ENCODE measurements at places on chromosomes 13 and 19. TPM values are rescaled to one million over a fixed set of nuclear protein-coding genes. Genes with fewer than 3 reads are reported as not detected.

- no peak for DNase-seq
Measured at GRCh38 chr19:34990578-34991192, 9.4 kb upstream of the GRAMD1A start.

GRCh38 chr19:44722131-44723121 is 23.5 kb downstream of the CEACAM16 start:
- no peak for DNase-seq

DNA sequence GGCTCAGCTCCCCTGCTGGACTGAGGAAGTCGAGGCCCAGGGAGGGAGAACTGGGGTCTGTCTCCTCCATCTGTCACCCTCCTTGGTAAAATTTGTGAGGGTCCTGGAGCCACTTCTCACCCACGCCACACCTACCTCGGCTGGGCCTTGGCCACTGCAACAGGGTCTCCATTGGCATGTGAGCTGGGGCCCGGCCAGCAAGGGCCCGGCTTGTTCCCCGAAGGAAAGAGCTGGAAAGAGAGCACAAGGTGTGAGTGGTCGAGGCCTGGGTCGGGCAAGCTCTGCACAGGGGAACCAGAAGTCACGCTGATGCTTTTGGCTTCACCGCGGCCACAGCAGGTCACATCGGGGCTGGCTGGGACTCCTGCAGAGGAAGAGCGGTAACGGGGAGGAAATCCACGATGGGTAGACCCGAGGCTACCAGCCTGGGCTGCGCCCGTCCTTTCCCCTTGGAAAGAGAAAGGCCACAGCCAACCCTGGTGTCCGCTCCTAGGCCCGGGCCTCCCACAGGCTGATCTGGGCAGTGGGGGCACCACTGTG is 9.0 kb downstream of the NANOS3 start:
- DNase-seq, result no peak

DNA sequence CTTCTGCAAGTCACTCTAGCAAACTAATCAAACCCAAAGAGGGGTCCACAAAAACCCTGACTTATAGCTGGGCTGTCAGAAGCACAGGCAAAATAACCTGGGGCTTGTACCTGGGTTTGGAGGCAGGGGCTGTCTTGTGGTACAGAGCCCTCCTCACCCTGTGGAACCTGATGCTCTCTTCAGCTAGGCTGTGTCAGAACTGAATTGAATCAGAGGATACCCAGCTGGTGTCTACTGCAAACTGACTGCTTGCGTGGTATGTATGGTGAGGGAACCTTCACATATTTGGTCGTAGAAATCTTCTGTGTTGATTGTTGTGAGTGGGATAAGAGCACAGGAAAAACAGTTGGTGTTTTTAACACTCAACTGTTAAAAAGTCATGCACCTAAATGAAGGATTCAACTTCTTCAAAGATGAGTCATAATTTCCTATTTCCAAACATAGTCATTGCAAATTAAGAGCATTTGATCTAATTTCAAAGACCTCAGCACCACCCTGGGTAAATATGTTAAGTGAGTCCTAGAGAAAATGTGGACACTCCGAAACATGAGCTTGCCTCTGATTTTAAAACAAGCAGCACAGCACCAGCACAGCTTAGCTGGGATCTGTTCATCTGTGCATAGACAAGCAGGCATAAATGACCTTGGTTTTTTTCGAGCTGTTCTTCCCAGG is 840.2 kb downstream of the UQCRFS1 start:
- DNase-seq, result no peak

DNA sequence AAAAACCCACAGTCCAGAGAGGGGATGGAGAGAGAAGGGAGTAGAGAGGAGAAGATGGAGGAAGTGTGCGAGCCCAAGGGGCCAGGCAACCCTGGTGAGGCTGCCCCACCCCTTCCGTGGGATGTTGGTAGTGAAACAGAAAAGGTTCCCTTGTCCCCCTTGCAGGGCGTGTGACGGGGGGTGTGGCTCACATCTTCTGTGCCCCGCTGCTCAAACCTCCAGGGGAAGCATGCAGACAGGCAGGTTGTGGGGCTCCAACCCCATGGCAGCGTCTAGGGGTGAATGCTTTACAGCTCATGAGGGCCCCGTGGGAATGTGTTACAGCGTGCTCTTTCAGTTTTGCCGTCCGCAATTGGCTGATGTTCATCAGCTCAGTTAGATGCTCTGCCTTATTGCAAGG is 14.7 kb upstream of the EVI5L start:
- DNase-seq, result no peak

Gene C19orf38
- total RNA-seq, result not detected

Gene CD209
- not detected for total RNA-seq

DNA sequence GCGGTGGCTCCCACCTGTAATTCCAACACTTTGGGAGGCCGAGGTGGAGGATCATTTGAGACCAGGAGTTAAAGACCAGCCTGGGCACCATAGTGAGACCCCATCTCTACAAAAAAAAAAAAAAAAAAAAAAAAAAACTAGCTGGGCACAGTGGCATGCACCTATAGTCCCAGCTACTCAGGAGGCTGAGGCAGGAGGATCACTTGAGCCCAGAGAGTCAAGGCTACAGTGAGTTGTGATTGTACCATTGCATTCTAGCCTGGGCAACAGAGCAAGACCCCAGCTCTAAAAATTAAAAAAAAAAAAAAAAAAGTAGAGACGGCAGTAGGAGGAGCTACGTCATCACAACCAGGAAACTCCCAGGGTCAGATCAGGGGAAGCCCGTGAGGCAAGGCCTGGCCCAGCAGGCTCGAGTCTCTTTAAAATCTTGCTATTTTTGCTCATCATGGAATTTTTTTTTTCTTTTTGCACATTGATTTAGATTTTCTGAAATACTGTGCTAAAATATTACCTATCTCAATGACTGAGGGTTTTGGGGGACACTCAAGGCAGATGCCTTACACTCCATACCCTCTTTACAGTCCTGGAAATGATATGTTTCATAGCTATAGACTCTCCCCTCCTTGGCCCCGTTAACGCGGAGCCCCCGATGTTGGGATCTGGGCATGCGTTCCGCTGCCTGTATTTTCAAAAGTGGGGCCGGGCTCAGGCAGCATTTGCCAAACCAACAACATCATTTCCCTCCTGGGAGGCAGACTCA is 44.4 kb upstream of the USE1 start:
- DNase-seq, result no peak

DNA sequence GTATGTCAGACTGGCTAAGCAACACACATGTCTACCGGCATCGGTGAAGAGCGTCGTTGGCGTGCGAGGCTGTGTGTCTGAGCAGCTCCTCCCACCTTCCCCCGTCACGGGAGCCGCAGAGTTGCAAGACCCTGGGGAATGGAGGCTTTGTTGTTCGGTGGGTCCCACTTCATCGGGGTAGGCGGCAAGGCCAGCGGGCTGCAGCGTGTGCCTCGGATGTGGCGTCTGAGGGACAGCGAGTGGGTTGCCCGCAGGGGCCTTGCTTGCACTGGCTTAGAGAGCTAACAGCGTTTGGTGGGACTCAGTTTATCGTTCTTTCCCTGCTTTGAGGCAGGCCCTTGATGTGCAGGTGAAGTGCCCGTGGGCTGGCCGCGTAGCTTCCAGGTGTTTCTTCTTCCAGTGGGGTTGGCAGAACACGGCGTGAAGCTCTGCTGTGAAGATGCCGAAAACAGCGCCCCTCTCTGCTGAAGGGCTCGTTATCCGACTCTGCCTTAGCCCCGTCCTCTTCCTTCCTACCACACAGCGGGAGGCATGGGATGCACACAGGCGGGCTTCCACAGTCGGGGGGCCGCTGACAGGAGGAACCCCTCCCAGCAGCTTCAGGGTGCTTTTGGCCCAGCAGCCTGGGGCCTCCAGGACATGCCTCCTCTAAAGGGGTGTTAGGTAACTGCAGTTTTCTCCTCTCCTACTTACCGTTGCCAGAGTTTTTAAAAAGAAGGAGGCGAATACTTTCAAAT is 85.2 kb downstream of the ATP11A start:
- no peak for DNase-seq

GRCh38 chr13:53017433-53017970 is 11.1 kb upstream of the OLFM4 start:
- no peak for DNase-seq

Gene AMH
- total RNA-seq, result 7.2 TPM

DNA sequence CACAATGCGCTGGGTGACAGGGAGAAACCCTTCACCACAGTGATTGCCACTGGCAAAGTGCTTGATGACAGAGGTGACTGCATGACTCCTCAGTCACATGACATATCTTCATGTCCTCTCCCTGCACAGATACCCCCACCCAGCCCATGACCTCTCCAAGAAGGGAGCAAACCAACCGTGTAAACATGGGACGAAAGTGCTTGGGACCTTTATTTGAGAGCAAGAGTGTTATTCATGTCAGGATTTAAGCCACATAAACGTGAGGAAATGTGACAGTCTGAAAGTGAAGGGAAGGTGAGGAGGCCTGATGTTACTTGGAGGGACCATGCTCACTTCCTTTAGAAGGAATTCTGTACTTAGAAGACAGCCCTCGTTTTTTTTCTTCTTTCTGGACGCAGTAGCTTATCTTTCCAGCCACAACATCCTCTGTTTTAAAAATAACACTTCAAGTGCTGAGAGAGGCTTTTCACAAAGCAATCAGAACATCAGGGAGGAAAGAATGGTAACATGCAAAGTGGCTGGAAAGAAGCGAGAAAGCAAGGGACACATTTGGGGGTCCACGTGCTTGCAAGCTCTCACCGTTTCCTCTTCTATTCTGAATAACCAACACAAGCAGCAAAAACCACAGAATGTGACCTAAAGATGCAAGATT is 35.6 kb downstream of the EPS15L1 start:
- DNase-seq, result no peak

DNA sequence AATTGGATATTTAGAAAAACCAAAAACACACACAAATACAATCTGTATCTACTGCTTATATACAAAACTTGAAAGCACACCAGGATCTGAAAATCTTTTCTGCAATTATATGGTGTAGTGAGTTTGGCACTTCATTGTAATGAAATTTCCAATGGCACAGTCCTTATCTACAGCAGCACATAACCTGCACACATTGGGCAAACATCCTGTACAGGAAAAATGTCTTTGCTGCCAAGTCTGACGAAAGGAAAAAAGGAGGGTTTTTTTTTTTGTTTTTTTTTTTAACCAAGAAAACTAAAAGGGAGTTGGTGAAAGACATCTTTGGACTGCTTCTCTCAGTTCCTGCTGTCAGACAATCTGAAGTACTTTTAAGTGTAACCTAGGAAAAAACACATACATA is 107.8 kb downstream of the FOXO1 start:
- no peak for DNase-seq

All from HT1080 (cell line).